ENCODE measurements at places on chromosomes 1 and 21. TPM values are rescaled to one million over a fixed set of nuclear protein-coding genes. Genes with fewer than 3 reads are reported as not detected.

CLK2 gene
- 37.0 TPM for polyA plus RNA-seq

TESK2 gene
- polyA plus RNA-seq, result 1.9 TPM

FLG2 gene
- polyA plus RNA-seq, result 0.06 TPM

PSRC1 gene
- 11.9 TPM for polyA plus RNA-seq

DNA sequence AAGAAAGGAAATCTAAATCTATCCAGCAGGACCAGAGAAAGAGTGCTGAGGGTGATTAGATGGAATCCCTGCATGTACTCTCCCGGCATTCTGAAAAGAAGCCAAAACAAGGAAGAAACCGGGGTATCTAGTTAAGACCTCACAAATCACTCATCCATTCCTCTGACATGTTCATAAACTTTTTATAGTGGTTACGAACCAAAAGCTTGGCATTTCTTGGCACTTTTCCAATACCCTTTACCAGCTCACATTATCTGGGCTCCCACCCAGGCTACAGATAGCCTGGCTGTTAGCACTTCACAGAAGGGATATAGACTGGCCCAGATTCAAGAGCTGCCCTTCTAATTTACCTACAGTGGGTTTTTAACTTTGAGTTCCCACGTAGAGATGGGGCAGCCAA is 1.8 kb upstream of the C1orf74 start:
- no peak for DNase-seq

DNA sequence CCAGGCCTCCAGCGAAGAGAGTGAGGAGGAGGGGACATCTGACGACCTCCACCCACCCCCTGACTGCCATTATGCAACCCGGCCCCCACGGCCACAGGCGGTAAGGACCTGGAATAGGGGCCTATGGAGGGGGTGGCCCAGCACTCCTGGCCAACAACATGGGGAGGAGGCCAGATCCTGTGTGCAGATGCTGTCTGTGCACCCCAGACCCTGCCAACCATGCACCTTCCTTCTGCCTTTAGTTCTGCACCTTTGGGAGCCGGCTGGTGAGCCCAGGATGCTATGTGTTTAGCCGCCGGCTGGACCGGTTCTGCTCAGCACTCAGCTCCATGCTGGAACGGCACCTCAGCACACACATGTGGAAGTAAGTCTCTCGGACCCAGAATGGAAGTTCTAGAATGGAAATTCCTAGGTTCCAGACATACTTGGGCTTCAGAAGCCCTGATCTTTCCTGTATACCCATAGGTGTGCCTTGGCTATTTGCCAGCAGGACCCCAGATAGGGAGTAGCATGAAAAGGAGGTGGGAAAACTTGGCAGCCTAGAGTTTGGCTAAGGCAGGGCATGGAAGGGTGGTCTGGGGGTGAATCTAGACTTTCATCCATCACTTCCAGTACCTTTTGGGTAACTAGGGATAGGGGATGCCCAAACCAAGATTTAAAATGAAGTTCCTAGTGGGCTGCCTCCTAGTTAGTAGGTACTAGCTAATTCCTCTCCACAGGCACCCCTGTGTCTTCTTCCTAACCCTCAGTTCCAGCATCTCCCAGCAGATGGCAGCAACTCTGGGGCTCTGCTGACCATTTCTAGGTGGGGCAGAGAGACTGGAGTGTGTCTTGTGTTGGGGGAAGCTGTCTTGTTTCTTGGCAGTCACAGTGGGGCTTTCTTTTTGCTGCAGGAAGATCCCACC is 3.6 kb upstream of the CYB561D1 start:
- DNase-seq, result peak; percentile 24

- no peak for DNase-seq
Measured at GRCh38 chr1:76546354-76546933, 320.8 kb upstream of the ST6GALNAC5 start.

DNA sequence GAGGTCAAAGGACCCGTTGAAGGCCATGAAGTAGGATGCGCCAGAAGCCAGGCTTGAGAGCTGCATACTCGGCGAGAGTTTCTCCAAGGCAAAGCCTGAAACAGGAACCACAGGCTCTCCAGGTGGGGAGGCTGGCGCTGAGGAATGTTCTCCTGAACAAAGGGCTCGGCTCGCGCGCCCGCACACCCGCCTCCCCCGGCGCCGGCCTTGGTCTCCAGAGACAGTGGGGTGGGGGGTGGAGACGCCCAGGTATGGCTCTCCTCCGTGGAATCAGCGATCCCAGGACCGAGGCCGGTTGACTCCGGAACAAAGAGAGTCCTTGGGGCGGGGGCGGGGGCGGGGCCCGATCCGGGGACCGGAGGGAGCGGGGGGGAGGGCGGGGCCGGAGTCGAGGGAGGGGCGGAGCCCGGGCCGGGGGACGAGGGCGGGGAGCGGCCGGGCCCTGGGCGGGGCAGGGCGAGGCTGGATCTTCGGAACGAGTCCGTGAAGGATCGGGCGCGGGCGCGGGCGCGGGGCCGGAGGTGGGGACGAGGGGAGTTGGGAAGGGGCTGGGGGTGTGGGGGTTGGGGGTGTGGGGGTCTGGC is 85.0 kb downstream of the NKAIN1 start:
- no peak for DNase-seq

DNA sequence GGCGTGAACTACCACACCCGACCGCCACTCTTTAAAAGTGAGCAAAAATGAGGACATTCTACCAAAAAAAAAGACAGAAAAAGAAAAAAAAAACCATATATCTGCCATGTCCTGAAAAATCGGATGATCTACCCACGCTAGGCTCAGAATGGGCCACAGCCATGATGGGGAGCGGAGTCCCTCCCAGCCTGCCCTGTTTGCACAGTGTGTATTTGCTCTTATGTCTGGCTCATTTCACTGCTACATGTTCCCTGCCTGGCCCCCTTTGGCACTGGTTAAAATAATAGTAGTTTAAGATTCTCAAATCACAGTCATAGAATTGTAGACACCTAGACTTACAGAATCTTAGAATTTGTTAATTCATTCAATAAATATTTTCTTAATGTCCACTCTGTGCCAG is 121.9 kb downstream of the PTPRU start:
- no peak for DNase-seq

- no peak for DNase-seq
Measured at GRCh38 chr1:24714859-24715520, 30.3 kb upstream of the CLIC4 start.

- no peak for DNase-seq
Measured at GRCh38 chr1:54486907-54487306, 61.1 kb upstream of the ACOT11 start.

Data from forelimb muscle (tissue), 1 donor.